Stimulated activated CD8-positive, alpha-beta memory T cell treated with anti-CD3 and anti-CD28 coated beads, Interleukin-4, amount 100 ng/mL, for 1 hour (primary cell): ENCODE measurements at places on chromosomes 11 and 22.
A peak's percentile ranks its signal among the peaks of the same experiment; 100 is the strongest.

GRCh38 chr22:19397734-19398104, 33.8 kb downstream of the HIRA start:
- no peak for DNase-seq

DNA sequence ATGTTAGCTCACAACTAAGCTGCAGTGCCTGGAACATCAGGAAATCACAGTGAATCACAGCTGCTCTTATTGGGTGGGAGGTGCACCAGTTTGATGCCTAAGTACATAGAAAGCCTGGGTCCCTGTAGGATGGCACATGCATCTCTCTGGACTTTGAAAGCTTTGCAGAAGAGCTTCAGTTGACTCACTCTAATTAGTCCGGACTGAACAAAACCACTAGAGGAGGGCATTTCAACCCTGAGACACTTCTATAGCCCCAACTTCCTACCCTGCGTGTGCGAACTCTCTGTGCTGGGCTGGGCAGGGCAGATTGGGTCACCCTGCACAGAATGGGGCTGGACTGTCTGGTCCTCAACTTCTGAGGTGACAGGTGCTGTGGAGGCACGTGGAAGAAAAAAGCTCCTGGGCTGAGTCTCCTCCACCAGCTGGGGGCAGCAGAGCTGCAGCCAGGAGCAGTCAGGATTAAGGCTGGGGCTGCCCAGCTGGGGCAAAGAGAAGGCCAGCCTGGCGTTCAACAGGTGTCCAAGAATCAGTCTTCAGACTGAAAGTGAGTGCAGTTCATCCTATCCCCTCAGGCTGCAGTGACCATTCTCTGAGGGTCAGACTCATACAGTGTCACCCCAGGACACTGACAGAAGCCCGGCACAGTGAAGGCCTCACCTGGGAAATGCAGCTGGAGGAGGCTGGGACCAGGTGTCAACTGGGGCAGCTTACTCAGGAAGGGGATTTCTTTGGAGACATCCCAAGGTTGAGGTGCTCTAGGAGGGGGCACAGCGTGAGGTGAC, 22.1 kb downstream of the GGTLC2 start:
- no peak for DNase-seq

DNA sequence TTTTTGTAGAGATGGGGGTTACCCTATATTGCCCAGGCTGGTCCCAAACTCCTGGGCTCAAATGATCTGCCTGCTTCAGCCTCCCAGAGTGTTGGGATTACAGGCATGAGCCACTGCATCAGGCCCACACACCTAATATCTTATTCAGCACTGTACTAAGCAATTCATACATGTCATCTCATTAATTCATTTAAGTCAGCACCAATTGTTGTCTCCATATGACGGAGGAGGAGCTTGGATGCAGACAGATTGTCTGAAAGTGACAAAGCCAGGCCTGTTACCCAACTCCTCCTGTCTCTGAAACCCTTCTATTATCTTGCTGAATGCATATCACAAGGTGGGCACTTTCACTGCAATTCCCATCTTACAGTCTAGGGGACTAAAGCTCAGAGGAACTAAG, 57.5 kb upstream of the ALX4 start:
- no peak for DNase-seq

DNA sequence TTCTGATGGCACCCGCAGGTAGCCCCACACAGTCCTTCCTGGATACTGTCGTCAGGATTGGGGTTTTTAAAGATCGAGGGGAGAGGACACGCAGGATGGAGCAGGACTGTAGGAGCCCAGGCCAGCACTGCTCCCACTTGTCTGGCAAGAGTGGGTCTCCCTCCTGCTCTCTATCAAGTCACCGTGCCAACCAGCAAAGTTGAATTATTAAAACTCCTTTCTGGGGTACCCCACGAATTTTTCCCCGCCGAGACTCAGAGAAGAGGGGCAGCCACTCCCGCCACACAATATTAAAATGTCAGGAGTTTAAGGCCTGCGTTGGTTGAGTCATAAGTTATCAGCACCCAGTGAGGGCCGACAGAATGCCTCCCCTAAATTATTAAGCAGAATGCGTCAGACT, 10.1 kb downstream of the LMO1 start:
- DNase-seq = no peak

GRCh38 chr11:76664578-76665061, 5.9 kb downstream of the LRRC32 start:
- no peak for DNase-seq

DNA sequence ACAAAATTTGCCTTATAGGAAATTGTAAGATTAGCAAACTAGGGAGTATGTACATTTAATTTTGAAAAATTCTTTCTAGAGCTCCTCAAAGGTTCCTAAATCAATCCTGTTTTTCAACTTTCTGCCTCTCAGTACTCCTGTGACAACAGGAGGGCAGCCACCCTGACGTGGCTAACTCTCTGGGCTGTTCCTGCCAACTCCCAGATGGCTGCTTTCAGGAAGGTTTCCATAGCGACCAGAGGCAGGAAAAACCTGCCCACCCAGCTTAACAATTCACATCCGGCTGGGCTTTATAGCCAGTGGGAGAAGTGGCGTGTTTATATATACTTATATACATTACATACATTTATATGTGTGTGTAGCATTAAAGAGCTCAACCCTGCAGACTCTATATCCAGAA, 26.5 kb downstream of the SGSM3 start:
- no peak for DNase-seq

DNA sequence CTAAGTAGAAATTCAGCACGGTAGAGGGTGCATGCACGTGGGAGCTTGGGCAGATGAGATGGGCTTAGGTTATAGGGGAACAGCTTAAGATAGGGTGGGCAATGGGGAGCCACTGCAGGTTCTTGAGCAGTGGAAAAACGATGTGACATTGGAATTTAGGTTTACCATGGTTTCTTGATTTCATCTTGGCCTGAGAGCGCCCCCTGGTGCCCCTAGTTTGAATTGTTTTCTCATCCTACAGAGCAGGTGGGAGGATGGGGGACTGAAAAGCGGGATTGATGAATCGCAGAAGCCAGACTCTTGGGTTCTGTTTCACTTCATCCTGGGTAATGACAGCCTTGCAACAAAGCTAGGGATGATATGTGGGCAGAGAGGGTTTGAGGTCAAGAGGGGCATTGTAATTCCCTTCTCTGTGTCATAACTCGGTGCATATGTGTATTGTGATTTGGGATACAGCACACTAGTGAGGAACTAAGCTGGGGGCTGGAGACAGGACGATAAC, 6.7 kb upstream of the MCAM start:
- DNase-seq = peak; percentile 69

- DNase-seq = no peak
Observed at GRCh38 chr11:100769165-100769564, 82.1 kb downstream of the ARHGAP42 start.

GRCh38 chr22:30310881-30311771, 15.6 kb downstream of the TBC1D10A start:
- no peak for DNase-seq

DNA sequence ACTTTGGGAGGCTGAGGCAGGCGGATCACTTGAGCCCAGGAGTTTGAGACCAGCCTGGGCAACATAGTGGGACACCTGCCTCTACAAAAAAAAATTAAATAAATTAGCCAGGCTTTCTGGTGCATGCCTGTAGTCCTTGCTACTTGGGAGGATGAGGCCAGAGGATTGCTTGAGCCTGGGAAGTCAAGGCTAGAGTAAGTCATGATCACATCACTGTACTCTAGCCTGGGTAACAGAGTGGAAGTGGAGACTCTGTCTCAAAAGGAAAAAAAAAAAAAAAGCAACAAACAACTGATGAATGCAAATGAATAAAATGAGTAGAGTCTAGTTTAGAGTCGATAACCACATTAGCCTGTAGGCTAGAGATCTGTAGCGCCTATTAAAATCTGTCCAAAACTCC, 3.9 kb upstream of the BCL2L13 start:
- DNase-seq = no peak

- no peak for DNase-seq
Observed at GRCh38 chr11:94150704-94151685, 22.4 kb downstream of the PANX1 start.

DNA sequence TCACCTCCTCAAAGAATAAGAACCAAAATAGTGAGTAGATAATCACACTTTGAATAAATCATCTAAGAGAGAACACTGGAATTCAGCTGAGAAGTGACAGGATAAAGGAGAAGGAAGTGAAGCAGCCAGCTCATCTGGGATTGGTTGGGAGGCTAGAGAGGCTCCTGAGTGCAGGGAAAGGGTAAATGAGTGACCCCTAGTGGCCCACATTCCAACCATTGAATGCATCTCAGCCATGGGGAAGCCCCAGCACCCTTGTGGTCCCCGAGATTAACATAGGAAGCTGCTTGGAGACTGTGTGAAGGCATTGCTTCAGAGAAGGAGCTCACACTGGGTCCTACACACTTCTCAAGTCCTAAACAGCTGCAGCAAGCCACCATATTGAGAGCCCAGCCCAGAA, 82.3 kb downstream of the JRKL start:
- DNase-seq = no peak
